NCI-H1092 treated with DMSO at 0.1 percent for 48 hours (cell line): ENCODE measurements at places on chromosomes 1 and 21.

GRCh38 chr1:214823311-214824117, 220.5 kb downstream of the CENPF start:
- no peak for DNase-seq

DNA sequence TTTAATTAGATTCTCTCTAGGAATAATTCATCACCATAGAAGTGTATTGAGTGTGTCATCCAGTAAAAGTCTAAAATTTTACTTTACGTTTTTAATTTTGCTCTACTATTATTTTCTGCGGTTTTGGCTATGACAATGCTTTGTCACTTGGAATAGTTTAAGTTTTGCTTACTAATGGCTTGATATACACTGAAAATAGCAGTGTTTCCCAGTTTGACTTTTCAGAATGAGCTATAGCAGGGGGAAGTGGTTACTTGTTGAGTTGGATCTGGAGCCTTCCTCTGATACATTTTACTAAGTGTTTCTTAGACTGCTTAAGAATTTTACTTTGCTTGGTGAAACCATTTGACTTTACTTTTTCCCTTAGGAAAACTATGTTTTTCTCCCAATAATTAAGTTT, 5.0 kb downstream of the DNAJC16 start:
- DNase-seq, result no peak

GRCh38 chr1:29243871-29244200, 7.5 kb downstream of the PTPRU start:
- no peak for DNase-seq

DNA sequence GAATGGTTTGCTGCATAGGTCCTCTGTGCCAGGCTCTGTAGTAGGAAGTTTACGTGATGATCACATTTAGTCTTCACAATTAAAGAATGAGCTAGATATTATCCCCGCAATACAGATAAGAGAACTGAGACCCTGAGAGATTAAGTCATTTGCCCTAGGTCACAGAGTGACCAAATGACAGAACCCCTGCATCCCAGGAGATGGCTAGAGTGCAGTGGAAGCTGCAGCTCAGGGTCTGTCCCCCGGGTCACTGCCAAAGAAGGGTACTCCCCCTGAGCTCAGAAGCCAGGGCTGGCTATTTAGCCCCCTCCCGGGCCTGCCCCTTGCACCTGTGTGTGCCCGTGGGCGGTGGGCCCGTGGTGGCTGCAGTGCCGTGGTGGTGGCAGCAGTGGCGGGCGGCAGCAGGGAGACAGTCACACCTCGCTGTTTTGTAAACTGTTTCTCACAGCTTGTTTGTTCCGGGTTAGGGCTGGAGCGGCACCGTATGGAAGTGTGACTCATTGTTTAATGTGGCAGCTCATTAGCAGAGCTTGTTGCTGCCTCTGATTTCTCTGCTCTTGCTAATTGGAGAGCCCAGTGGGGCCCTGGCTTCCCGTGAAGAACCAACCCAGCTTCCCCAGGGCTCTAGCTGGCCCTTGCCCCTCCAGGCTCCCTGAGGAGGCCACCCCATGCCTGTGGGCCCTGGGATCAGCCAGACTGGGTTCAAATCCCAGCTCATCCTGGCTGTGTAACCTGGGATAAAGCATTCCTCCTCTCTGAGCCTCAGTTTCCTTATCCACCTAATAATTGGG, 19.3 kb upstream of the FOXO6 start:
- no peak for DNase-seq

- DNase-seq, result no peak
These were observed 5.8 kb upstream of the CRABP2 start for GRCh38 chr1:156711011-156711817.

DNA sequence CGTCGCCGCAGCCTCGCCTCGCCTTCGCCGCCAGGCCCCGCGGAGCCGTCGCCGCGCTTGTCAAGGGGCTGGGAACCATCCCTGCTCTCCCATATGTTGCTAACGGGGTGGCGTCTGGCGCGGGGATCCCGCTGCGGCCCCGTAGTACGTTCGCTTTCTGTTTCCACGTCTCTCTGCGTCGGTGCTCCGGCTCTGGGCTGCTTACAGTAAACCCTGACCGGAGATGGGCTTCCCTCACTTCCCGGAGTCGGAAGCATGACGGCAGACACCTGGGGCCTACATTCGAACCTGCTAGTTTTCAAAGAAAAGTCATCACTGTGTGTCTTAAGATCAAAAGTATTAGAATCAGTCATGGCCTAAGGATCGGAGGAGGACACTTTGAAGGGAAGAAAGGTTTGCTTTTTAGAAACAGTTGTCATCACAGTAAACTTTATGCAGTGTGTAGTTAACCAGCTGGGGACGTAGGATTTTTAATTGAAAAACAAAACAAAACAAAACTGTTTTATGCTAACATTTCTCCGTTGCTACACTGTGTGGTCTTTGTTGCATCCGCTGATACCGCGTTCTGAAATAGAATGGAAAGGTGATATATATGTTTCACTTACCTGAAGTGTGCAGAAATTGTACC, 69.0 kb downstream of the SLC35A3 start:
- peak; percentile 56 for DNase-seq

DNA sequence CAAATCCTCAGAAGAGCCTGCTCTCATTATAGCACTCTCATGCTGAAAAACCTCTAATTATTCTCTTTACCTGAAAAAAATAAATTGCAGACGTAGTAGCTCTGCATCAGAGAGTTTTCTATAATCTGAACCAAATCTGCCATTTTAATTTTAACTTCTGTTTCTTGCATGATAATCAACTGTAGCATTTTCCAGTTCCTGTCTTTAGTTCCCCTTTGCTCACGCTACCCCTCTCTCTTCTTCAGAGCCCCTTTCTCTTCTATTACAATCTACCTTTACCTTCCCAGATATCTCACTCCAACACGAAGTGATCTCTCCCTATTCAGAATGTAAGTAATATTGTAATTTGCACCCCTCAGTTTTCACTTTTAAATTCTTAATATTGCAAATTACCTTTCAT, 31.4 kb downstream of the FMO1 start:
- DNase-seq, result no peak

GRCh38 chr1:183411091-183411490, 7.1 kb downstream of the NMNAT2 start:
- no peak for DNase-seq

- DNase-seq, result no peak
These were observed 14.3 kb downstream of the RCC1 start for GRCh38 chr1:28519946-28520725.

DNA sequence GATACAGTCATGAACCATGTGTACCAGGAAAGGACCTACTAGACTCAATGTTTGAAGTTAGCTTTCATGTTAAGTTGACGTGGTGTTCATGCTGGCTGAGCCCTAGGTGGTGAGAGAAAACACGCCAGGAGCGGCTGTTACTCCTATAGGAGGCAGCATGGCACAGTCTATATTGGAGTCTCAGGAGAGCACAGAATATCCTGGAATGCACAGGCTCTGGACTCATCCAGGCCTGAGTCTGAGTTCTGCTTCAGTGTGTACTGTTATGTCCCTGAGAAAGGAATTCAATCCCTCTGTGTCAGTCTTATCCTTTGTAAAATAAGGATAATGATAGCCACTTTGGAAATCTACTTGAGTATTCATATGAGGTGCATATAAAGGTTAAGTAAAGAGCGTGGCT, 41.2 kb downstream of the DPT start:
- DNase-seq, result no peak

GRCh38 chr1:110672753-110673108, 2.0 kb downstream of the KCNA3 start:
- peak; percentile 34 for DNase-seq

DNA sequence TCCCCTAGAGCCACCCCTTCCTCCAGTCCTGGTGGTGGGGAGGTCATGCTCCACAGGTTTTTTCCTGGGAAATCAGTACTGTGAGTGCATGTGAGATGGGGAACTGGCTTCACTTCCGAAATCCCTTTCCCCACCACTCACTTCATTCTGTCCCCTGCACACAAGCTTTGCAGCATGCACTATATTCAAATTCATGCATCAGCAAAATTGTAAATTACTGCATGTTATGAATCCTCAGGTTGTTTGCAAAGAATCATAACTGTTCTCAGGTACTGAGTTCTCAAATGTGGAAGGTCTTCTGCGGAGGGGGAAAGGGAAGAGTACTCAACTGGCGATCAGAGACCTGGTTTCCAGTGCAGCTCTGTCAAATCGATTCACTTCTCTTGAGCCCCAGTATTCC, 42.3 kb downstream of the LHX4 start:
- no peak for DNase-seq

DNA sequence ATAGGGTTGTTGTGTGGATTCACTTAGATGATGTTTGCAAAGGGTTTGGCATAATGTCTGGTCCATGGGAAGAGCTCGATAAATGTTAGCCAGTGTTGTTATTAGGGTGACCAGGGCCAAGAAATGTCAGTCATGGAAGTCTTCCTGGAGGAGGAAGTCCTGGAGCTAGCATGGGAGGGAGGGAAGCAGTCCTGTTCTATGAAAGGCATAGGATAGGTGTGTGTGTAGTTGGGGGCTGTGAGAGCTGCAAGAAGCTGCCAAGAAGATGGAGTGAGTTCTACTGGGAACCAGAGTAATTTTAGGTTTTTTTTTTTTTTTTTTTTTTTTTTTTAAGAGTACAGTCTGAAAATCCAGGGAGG, 4.7 kb downstream of the LGR6 start:
- DNase-seq, result no peak

DNA sequence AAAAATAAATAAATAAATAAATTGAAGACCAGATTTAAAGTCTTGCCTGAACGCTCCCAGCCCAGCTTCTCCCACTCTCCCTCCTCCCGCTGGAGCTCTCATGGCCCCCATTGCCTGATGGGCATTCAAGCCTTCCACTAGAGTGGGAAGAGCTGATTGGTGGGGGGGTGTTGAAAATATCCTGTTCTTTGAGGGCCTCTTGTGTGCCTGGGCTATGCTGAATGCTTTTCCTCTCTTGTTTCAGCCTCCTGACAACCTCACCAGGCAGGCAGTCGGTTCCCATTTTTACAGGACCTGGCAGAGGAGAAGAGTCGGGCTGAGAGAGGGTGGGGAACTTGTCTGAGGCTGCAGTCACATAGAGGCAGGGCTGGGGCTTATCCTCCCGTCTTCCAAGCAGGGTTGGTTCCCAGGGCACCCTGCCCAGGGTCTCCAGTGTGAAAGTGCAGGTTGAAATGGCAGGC, 59.2 kb upstream of the SSBP3 start:
- no peak for DNase-seq

DNA sequence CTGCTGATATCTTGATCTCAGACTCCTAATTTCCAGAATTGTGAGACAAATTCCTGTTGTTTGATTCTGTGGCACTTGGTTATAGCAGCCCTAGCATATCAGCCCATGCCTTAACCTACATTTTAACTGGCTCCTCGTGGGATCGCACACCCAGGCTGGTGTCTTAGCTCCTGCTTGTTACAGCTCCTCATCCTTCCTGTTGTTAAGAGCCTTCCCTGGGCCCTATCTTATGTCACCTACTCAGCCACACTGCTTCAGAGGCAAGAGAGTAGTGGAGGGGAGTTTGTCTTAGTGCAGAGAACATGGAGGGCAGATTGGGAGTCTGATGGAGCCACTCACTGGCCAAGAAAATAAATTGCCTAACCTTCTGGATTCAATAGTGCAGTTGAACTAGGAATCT, 131.0 kb downstream of the ROR1 start:
- no peak for DNase-seq

- DNase-seq, result no peak
These were observed 322.5 kb downstream of the AJAP1 start for GRCh38 chr1:4976859-4977440.

DNA sequence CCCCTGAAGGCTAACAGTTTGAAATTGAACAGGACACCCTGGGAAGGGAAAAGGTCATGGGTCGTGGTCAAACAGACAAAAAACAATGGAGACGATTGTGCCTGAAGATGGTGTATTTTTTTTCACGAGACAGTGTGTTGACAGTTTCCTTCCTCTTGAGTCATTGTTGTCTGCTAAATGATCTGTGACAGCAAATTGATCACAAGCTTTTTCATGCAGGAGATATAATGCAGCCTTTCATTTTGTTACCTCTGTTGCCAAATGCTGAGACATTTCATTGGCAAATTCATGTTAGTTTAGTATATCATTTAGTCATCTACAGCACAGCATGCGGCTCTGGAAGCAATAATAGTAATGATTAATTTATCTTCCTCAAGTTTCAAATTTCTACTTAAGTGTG, 27.7 kb downstream of the UBE2U start:
- peak; percentile 35 for DNase-seq

GRCh38 chr1:206895837-206896242, 1.4 kb upstream of the IL24 start:
- peak; percentile 48 for DNase-seq

DNA sequence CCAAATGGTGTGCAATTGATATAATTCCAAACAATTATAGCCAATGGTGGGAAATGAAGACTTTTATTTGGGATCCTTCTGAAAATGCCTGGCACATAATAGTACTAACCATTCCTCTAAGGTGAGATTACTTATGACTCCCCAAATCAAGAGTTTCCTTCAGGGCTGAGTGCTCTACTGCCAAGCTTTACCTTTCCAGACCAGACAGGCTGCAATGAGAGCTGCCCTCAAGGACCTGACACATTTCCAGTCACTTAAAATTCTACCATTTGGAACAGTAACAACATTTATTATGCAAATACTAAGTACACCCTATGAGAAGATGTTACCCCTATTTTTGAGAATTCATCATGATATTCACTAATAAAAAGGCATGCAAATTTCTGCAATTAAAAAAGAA, 21.1 kb downstream of the PAXBP1 start:
- no peak for DNase-seq

- no peak for DNase-seq
These were observed 29.7 kb downstream of the JUN start for GRCh38 chr1:58754073-58754613.

DNA sequence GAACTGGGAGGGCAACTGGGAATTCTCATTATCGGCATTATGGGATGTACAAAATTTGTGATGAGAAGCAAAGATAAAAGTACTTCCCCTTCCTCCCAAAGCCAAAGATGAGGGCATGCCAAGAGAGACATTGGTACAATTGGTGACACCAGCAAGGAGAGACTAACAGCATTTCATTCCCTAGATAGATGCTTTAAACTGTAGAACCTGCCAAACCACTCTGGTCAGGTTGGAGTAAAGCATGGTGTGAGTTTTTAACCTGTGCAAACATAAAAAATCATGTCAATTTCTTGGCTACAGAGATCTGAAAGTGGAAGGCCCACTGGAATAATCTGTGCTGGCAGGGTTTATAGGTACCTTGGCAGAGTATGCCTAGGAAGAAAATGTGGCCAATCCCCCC, 19.4 kb downstream of the CTXND2 start:
- DNase-seq, result no peak

DNA sequence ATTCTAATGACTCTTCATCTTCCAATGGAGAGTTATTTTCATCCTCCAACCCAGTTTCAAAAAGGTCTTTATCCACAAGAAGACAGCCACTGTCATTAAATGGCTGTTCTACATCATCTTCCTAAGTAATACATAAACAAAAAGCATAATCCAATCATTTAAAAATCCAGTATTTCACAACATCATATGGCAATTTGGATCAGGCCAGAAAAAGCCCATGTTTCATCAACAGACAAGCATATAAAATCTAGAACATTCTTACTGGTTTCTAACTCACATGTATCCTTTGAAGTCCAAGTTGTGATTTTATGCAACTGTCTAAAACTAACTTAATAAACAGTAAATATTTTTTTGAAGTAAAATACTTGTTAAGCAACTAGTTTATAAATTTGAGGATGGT, 6.6 kb downstream of the CLSPN start:
- DNase-seq, result no peak

- DNase-seq, result no peak
These were observed 51.9 kb downstream of the AGPAT3 start for GRCh38 chr21:43916691-43917514.
